ENCODE measurements at places on chromosomes 7 and 10. TPM values are rescaled to one million over a fixed set of nuclear protein-coding genes. Genes with fewer than 3 reads are reported as not detected.

LRIT2 gene
- total RNA-seq: not detected

EPHB6 gene
- 8.0 TPM for total RNA-seq

LIPM gene
- total RNA-seq: not detected

MPP7 gene
- 11.5 TPM for total RNA-seq

H2BK1 gene
- not detected for total RNA-seq

ELFN1 gene
- 11.8 TPM for total RNA-seq

JAZF1 gene
- total RNA-seq: 19.9 TPM

TLL2 gene
- total RNA-seq: 1.9 TPM

RNF32 gene
- total RNA-seq: 0.59 TPM

SFTPA1 gene
- total RNA-seq: not detected

ARF5 gene
- 70.4 TPM for total RNA-seq

PNLIP gene
- not detected for total RNA-seq

FKBP6 gene
- total RNA-seq: not detected
